Stimulated activated effector memory CD8-positive, alpha-beta T cell treated with anti-CD3 and anti-CD28 coated beads, Interleukin-12 subunit alpha, Interleukin-12 subunit beta, amount 100 ng/mL, for 72 hours (primary cell): ENCODE measurements at places on chromosomes 1 and 21.

- DNase-seq, result peak; percentile 79
Measured at GRCh38 chr1:184160236-184160635, 108.7 kb downstream of the TSEN15 start.

- peak; percentile 83 for DNase-seq
Measured at GRCh38 chr1:156052862-156053767, 483 bp downstream of the UBQLN4 start.

GRCh38 chr1:245353915-245354775, 199.4 kb downstream of the KIF26B start:
- no peak for DNase-seq

GRCh38 chr1:15680131-15680530, 4.0 kb upstream of the PLEKHM2 start:
- DNase-seq, result no peak

DNA sequence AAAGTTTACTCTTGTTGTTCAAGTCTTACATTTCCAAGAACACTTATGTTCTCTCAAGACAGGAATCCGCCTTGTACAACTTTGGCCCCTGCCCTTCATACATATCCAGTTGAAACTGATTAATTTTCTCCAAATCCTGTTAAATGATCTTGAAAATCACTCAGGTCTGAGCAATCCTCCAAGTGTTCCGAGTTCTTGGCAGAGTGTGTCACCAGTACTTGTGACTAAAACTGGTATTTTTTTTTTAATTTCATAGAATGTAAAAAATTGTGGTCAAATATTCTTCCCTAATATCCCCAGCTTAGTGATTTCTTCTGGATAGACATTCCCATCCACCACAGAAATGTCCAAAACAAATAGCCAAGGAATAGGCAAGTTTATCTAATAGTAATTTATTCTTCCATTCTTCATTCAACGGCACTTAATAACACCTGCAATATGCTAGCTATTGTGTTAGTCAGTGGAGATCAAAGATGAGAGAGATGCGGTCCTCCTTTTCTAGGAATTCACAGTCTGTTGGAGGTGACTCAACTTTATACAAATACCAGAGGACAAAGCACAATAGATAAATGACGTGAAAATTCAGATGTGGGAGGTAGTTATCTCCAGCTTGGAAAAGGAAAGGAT, 71.4 kb downstream of the DIRAS3 start:
- DNase-seq, result no peak

DNA sequence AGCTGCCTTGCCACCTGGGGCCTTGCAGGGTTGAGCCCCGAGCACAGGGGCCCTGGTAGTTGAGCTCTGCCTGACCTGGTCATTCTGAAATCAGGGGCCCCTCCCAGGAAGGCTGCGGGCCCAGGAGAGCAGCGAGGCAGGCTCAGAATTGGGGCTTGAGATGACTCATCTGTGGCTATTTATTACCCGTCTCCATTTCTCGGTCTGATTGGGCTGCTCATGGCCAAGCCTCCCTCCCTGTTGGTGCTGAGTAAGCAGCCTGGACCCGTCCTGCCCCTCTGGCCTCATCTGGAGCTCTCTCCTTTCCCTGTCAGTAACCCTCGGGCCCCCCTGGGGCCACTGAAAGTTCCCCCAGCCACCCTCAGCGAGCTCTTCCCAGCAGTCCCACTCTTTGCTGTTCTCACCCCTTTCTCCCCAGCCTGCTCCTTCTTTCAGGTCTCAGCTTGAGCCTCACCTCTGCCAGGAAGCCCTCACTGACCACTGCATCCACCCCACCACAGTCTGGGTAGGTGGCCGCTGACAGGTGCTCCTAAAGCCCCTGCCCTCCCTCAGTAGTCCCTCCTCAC, 11.0 kb upstream of the TNFRSF8 start:
- DNase-seq, result no peak
